ENCODE measurements at places on chromosomes 16 and 17.

DNA sequence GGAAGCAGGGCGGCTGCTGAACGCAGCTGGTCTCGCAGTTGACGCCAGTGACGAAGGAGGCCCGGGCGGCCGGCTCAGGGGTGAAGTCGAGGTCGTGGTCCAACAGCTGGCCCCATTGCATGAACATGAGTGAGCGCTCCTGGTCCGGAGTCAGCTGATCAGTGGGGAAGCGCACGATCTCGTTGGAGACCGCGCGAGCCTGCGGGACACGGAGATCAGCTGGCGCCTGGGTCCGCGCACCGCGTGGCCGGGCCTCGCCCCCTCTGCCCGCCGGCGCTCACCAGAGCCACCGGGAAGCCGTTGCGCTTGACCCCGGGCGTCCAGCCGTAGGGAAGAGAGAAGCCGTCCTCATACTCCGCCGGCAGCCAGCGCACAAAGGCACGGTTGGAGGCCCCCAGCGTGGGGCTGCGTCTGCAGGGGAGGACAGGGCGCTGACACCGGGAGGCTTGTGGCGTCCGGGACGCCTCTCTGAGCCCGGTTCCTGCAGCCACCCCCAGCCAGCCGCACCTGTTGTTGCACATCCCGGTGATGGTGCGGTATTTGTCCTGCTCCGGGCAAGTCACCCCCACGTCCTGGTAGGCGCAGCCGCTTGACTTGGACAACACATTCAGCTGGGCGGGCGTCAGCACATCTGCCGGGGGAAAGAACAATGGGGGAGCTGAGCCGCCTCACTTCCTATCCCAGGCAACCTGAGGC, 1.6 kb downstream of the MPO start:
- DNase-seq, result no peak

DNA sequence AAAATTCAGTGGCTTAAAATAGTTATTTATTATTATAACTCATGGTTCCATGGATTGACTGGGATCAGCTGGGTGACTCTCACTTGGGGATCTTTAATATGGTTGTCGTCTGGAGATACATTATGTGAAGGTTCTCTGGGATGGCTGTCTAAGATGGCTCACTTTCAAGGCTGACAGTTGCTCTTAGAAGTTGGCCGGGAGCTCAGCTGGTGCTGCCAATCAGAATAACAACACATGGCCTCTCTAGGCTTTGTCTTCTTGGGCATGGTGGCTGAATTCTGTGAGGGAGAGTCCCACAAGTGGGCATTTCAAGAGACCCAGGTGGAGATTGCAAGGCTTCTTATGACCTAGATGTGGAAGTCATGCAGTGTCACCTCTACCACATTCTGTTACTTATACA, 269.7 kb downstream of the CA10 start:
- DNase-seq, result no peak

DNA sequence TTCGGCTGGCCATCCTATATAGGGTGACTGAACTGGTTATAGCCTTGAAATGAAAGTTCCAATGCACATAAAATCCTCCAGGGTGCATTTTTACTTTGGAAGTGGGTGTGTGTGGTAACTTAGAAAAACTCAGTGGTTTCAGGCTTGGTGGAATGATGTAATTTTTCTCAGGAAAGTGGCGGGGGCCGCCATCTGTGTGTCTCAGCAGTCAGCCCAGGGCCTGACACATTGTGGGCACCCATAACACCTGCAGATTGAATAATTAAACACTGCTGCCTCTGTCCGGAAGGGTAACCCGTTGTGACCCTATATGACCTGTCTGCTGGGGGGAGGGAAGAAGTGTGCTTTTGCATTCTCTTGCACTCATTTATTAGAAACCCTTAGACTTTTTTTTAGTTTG, 2.2 kb upstream of the PDP2 start:
- no peak for DNase-seq

DNA sequence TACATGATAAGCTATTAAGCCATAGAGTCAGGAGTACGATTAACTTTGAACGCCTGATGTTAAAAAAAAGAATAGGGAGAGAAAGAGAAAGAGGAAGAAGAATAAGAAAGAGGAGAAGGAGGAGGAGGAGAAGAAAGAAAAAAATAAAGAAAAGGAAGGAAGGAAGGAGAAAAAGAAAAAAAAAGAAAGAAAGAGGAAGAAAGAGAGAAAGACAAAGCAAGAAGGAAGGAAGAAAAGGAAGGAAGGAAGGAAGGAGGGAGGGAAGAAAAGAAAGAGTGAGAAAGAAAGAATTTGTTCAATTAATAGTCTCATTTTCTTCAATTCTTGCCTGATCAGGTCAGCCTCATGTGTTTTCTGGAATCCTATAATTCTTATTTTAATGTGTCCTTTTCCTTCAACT, 33.7 kb downstream of the HS3ST2 start:
- no peak for DNase-seq

DNA sequence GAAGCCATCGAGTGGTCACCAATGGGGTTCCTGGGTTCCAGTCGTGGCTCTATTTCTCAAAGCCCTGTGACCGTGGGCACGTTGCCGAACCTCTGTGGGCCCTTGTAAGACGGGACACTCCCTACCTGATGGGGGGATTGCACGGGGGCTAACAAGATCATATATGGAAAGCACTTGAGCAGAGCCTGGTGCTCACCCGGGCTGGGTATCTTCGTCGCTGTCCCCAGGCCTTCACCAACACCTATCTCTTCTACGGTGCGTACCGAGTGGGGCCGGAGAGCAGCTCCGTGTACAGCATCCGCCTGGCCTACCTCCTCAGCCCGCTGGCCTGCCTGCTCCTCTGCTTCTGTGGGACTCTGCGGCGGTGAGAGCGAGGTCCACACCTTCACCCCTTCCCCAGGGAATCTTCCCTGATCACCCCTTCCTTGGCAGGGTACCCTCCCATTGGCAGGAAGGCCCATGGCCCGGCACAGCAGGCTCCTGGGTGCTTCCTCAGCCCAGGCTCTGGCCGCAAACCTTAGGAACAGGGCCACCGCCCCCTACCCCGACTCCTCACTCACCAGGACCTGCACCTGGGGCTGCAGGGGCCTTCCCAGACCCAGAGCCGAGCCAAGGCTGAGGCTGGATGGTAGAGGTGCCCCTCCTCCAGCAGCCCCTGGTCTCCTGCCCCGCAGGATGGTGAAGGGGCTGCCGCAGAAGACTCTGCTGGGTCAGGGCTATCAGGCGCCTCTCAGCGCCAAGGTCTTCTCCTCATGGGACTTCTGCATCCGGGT, 2.8 kb downstream of the TMC8 start:
- DNase-seq, result no peak

DNA sequence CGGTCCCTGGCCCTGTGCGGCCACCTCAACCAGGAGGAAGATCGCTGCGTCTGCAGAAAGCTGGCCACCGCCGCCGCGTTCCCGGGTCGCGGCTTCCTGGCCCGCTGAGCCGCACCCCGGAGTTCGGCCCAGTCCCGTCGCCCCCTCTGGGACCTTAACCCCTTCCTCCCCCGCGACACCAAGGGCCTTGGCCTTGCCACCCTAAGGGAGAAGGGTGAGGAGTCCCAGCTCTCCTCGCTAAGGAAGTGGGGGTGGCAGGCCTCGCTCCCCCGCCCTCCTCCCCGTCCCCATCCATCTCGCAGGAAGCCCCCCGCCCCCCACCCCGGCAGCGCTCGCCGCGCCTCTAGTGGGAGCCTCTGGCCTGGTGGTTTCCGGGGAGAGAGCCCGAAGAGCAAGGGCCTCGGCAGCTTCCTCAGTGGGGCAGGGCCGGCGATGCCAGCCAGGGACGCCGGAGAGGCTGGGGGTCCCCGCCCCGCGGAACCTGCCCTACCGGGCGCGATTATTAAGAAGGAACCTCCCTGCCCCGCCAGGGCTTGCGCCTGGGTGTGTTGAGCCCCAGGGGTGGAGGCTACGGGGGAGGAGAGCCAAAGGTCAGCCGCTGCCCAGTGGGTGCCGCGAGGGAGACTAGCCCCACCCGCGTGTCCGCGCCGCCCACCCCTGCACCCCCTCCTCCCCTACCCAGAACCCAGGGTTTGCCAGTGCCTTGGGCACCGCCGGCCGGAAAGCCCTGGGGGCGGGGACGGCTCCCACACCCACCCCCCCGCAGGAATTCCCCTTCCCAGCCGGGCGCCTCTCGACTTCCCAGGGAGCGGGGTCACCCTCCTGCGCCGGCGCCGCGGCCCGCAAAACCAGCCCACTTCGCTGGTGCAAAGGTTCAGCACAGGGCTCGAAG, 6.8 kb downstream of the CBX4 start:
- DNase-seq, result no peak

- DNase-seq, result no peak
Measured at GRCh38 chr17:75917917-75918445, 13.3 kb upstream of the MRPL38 start.

DNA sequence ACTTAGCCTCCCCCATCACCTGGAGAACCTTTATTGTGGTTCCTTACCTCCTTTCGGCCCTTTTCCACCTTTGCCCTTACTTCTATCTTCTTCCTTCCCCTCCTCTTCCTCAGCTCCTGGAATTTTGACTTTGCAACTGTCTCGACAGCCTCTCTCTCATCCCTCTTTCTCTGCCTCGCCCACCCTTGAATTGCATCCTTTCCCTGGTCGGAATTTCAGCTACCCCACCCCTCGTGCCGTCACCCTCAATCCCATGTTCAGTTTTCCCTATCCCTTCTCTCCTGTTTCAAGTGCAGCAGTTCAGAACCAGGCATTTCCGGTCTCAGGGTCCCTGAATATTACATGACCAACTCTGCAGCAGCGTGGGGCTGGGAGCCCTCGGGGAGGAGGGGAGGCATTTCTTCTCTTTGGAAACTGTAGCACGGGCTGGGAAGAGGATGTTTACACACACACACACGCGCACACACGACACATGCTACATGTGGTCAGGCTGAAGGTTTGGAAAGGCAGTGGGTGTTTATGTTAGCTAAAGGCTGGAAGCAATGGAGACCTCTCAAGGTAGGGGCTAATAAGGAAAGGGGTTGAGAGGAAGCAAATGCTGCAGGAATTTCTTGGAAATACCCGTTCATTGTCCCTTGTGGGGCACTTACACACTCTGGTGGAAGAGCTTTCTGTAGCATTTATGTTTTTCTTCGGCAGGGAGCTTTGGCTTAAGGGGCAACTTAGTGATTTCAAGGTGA, 971 bp downstream of the MINK1 start:
- no peak for DNase-seq

Data from stromal cell of bone marrow (primary cell).